Activated T-helper 2 cell treated with anti-CD3 and anti-CD28 coated beads, Interferon-gamma antibody, Interleukin-2, Interleukin-4, amounts not matched to agents 10 μg/mL and 5 μg/mL and 100 μg/mL, durations not matched to agents 14 hours and 24 hours and 36 hours (primary cell): ENCODE measurements at places on chromosomes 2 and 18. TPM values are rescaled to one million over a fixed set of nuclear protein-coding genes. Genes with fewer than 3 reads are reported as not detected.

The CHRND gene
- total RNA-seq, result not detected in 2 replicates

The VWA3B gene
- total RNA-seq, result not detected in 2 replicates

The RBM43 gene
- total RNA-seq, result 2.6 and 2.8 TPM in 2 replicates

DNA sequence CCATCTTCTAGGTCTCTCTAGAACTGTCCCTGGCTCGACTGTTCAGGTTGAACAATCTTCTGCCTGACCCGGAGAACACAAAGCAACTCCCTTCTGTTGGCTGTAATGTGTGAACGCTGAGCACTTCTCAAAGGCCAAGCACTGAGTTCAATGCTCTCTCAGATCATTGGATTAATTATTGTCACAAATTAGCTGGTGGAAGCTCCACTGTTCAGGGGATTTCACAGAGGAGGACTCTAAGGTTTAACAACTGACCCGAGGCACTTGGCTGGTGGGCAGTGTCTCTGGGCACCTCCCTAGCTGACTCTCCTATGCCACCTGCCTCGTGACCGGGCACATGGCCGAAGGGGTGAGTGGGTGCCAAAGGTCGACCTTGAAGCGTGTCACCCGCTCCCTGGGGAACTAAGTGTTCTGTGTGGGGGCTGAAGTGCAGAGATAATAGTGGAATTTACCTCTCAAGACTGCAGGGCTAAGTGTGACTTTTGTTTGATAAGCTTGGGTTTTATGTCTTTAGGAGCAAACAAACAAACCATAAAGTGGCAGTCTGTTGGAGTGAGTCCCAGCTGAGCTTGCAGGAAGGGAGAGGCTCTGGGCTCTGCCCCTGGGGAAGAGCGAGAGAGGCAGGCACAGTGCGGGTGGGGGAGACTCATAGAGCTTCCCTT lies 64.8 kb downstream of the BCL2L11 start:
- H3K27ac ChIP-seq, result no peak overlapping the region
- no peak overlapping the region for H3K4me3 ChIP-seq
- peaks cover 8% of the 10 kb centered on the region for H3K27me3 ChIP-seq

- H3K4me1 ChIP-seq, result peaks cover 3% of the 10 kb centered on the region
- no peak overlapping the region for H3K27ac ChIP-seq
- no peak for DNase-seq
- H3K4me3 ChIP-seq, result no peak overlapping the region
Observed at GRCh38 chr2:240241572-240241971, 101.1 kb upstream of the OTOS start.
